ENCODE measurements at places on chromosomes 5 and 9. TPM values are rescaled to one million over a fixed set of nuclear protein-coding genes. Genes with fewer than 3 reads are reported as not detected.

DNA sequence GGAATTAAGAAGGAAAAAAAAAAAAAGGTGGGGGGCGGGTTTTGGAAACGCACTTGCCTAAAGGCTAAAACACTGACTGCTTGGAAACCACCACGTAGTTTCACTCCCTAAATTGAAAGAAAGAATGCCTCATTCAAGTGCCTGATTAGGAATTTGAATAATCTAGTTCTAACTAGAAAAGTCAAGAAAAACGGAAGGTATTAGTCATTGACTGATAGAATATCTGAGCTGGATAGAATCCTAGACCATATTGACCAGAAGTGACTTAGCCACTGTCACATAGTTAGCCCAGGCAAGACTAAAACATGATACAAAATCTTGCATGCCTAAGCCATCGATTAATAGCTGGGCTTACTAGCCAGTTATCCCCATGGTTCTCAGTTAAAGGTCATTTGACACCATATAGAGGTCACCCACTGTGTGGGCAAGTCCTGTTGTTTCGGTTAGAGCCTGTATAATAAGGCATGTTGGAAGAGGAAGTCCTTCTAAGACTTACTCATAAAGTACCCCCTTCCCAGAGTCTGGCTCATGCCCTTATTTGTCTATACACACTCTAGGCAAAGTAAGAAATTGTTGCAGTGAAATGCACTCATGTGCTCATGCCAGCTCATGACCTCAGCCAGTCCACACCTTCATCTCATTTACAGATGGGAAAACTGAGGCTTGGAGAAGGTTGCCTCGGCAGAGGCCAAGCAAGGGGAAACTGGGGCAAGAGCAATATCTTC is 40.2 kb downstream of the SH3RF2 start:
- DNase-seq: peak; percentile 39

DNA sequence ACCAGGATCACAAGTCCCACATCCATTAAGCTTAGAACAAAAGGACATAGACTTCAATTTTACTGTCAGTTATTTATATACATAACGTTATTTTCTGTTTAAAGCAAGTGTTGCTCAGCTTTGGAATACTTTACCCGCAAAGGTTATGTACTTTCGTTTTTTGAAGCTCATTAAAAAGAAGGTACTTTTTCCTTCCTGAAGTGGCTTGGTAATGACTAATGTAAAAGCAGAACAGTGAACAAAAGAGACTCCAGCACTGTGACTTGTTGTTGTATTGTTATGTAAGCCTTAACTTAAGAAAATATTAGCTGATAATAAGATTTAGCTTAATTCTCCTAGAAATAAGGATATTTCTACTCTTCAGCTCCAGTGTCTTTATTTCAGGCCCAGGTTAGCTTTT is 97.3 kb upstream of the SLCO6A1 start:
- DNase-seq: no peak

DNA sequence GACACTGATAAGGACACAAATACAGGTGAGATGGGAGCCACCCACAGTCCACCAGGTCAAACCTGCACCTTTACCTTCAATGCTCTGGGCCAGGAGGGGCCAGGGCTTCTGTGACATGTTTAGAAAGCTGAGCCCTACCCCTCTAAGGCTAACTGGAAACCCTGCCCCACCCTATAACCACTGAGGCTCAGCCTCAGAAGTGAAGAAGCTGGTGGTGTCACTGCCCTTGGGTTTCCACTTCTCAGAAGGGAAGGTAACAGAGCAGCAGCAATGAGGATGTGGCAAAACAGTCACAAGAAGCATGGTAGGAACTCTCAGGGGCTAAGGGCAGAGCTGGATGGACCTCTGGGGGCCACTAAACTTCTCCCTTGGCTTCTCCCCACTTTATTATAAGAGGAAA is 6.0 kb downstream of the PDGFRB start:
- DNase-seq: no peak

DNA sequence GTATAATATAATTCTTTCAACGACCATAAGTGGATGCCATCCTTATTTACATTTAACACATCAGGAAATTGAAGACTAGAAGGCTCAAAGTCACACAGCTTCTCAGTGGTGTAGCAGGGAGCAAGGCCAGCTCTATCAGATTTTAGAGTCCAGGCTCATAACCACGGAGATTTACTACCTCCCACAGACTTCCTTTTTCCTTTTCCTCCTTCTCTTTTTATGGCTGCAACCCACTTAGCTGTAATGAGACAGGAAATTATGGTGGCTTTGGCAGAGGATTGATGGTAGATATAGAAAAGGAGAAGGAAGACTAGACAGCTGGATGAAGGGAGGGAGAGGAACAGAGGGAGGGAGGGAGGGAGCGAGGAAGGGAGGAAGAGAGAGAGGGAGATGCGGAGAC is 47.4 kb downstream of the SPEF2 start:
- DNase-seq: no peak

DNA sequence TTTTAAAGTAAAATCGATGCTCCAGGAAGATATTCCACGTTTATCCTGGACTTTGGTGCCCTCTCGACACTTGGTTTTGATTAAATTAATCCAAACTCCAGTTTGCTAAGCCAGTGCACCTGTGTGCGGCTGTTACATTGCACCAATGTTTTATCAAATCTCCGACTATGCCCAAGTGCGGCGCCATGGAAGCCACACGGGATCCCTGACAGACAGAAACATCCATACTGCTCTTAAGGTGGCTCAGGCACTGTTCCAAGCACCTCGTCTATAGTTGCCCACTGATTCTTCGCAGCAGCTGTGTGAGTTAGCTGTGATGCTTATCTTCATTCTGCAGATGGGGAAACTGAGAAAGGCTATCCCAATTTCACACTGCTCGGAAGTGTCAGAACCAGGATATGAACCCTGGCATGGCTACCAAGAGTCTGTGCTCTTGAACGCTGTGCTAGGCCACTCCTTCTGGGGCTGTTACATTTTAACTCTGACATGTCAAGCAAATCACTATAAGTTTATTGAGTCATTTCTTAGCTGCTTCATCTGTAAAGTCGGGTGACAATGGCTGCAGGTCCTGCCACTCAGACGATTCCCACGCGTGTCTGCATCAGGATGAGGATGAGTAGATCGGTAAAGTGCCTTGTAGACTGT is 113.0 kb downstream of the ADAMTS2 start:
- peak; percentile 28 for DNase-seq

DNA sequence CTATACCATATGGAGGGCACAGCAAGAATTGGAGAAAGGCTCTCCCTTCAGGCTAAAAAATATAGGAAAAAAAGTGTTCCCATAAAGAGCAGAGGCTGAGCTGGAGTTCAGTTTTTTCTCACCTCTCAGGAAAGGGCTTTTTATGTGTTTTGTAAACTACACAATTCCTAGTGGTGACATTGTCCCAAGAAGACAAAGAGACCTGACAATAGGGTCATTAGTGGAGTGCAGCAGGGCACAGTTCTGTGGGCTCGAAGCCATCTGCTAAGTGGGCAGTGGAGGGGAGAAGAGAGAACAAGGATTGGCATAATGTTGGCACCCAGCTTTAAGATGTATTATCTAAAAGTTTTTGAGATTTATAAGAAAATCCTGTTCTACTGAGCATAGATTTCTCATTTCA is 162.5 kb downstream of the HCN1 start:
- no peak for DNase-seq

DNA sequence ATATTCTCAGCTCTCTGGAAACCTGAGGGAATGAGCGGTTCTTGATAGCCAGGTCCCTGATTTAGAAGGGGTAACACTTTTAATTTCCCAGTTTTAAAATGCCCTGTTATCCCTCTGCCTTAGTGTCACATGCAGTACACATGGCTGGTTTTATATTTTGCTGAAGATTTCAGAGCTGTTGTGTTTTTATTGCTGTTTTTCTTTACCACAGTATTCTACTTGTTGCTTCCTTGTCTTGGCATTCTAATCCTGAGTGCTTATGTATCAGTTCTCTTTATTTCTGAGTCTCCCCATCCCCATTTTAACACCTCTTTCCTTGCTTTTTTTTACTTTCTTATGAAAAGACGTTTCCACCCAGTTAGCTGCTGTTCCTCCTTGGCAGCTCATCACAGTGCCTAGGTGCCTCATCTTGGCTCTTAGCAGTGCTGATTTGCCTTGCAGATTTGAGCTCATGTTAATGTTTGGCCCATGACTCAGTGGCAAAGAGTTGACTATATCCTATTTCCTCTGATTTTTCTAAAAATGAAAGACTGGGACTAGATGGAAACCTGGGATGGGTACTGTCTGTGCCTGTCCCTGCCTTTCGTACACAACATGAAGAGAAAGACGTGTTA is 3.7 kb downstream of the MTRR start:
- DNase-seq: no peak

GRCh38 chr5:76689321-76690036 is 26.4 kb upstream of the F2R start:
- DNase-seq: peak; percentile 91

DNA sequence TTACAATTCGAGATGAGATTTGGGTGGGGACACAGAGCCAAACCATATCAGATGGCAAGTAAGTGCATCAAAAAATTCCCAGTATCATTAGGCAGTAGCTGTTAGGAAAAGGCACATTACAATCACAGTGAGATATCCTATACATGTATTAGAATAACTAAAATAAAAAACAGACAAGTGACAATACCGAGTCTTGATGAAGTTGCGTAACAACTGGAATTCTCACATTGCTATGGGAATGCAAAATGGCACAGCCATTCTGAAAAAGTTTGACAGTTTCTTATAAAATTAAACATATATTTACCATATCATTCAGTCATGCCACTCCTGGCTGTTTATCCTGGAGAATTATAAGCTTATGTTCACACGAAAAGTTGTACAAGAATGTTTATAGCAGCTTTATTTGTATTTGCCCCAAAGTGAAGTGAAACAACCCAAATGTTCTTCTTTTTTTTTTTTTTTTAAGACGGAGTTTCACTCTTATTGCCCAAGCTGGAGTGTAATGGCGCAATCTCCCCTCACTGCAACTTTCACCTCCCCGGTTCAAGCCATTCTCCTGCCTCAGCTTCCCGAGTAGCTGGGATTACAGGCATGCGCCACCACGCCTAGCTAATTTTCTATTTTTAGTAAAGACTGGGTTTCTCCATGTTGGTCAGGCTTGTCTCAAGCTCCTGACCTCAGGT is 93.1 kb upstream of the TLE1 start:
- no peak for DNase-seq

DNA sequence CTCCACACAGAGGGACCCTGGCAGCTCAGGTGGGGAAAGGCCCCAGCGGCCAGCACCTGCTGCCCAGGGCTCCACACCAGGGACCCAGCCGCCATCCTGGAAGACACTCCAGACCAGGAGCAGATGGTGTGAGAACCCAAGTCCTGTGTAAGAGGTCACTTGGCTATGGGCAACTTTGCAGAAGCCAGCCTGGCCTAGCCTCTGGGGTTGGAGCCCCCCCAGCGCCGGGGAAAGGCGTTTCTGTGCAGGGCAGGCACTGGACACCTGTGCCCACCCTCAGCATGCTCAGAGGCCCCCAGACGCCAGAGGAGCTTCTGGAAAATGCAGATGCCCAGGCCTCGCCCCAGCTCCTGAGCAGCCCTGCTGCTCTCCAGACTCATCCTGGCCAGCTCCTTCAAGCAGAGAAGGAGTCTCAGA is 34.0 kb downstream of the RASGEF1C start:
- DNase-seq: no peak

MARCOL gene
- total RNA-seq: not detected

NOL6 gene
- 11.9 TPM for total RNA-seq

BTNL8 gene
- not detected for total RNA-seq

All from SJSA1 (cell line).